ENCODE measurements at places on chromosomes 4 and X.

- H3K27me3 ChIP-seq, result no peaks in the 10 kb centered on the region
- H3K4me3 ChIP-seq, result no peak overlapping the region
- H3K27ac ChIP-seq, result no peak overlapping the region
Measured at GRCh38 chrX:105837232-105837631, 14.9 kb downstream of the NRK start.

- no peaks in the 10 kb centered on the region for H3K36me3 ChIP-seq
- no peak overlapping the region for H3K27ac ChIP-seq
- no peak for DNase-seq
- H3K4me1 ChIP-seq, result no peaks in the 10 kb centered on the region
Measured at GRCh38 chr4:81808011-81808672, 336.4 kb upstream of the RASGEF1B start.

GRCh38 chrX:26653050-26653449 is 437.1 kb downstream of the MAGEB5 start:
- H3K27ac ChIP-seq, result no peak overlapping the region
- no peaks in the 10 kb centered on the region for H3K27me3 ChIP-seq
- H3K4me3 ChIP-seq, result no peak overlapping the region
- no peaks in the 10 kb centered on the region for H3K36me3 ChIP-seq

DNA sequence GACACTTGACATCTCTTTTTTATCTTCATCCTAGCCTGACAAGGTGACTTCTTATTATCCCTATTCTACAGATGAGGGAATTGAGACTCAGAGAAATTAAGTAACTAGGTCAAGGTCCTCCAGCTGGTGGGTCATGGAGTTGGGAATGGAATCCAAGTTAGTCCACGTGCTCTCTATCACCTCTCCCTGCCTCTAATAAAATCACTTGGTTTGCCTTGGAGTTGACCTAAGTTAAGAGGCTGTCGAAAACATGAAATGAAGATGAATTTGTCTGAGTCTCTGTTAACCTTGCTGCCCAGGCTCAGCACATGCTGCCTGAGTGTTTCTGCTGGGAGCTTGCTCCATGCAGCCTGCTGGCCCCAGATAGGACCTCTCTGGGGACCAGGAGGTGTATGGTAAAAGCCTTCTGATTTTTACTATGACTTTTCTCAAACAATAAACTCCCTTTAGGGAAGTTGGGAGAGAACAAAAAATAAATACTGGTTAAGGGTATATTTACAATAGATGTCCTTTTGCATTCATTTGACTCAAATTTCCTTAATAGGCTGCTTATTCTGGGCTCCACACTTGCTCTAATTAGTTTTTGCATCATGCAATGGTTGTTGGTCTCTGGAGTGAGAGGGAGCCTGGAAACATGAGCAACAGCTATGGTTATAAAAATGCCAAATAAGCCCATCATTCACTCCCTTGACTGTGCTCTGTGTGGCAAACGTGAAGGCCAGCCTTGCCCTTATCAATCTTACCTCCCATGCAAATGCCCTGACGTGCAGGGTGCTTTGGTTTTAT is 61.6 kb upstream of the DHX15 start:
- H3K27me3 ChIP-seq, result no peaks in the 10 kb centered on the region
- H3K4me3 ChIP-seq, result no peak overlapping the region
- no peak for DNase-seq
- no peaks in the 10 kb centered on the region for H3K4me1 ChIP-seq

DNA sequence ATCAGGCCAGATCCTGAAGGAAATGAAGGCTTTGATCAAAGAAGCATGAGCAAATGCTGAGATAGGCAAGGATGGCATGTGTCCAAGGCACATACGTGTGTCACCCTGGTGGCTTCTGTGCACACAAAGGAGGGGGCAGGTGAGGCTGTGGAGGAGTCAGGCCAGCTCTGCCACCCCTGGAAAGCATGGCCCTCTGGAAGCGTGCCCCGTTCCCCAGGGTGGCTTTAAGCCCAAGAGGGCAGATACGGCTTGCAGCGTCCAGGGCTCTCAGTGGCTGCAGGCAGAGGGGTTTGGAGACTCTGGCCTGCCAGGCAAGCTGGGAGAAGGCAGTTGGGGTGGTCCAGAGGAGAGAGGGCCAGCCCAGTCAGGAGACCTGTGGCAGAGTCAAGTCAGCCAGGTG is 25.6 kb downstream of the PNMA6E start:
- no peaks in the 10 kb centered on the region for H3K36me3 ChIP-seq
- no peaks in the 10 kb centered on the region for H3K4me1 ChIP-seq
- no peak overlapping the region for H3K4me3 ChIP-seq

DNA sequence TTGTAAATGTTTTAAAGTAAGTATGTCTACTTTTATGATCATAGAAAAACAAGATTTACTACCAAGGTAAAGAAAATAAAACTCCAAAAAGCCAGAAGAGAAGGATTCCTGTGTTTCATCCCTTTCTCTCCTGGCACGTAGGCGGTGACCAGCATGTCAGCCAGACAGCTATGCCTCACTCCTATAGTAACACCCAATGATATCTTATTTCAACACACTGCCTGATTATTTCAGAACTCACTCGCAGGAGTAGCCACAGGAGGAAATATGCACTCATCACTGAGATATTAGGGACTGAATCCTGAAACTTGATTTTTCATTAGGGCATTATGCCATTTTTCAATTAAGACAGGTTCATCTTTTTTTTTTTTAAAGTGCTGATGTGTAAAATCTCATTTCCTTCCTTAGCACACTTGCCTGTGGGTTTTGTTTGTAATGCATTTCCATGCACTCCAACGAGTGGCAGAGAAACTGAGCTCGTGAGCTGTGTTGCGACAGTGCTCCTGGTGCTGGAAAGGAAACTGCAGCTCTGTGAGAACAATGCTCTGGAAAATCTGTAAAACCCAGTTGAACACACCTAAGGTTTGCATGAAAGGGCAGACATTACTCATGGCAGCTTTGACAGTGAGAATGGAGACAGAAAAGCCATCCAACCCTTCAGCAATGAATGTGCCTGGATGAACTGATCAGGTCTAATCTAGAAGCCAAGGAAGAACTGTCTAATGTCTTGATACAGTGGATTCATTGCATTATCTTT is 18.2 kb downstream of the RAI2 start:
- no peak overlapping the region for H3K4me3 ChIP-seq
- DNase-seq, result no peak

DNA sequence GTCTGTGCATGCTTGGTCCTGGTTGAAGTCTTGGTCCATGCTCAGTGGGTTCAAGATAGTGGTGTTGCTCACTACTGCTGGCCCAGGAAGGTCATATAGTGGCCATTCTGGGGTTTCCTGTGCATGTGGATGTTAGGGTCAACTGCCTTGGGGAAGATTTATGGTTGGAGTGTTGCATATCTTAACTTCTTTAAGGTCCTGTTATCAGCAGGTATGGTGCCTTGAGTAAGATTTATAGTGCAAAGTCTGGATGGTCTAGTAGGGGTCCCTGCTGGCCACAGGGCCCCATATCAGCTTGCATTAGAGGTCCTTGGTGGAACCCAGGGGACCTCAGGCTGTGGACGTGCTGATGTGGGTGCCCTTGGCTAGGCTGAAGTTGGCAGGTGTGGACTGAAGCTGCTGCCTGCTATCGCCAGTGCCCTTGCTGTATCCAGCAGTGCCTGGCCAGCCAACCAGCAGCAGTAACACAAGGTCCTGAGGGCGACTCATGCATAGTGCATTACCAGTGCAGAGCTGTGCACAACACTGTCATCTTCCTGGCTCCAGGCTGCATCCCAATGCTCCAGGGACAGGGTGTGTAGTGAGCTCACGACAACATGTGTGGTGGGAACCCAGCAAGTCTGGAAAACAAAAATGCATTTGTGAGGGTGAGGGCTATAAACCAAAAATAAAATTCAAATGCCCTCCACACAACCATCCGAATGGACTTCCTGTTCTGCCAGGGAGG is 61.0 kb downstream of the BEX3 start:
- DNase-seq, result no peak
- H3K4me1 ChIP-seq, result no peaks in the 10 kb centered on the region
- no peak overlapping the region for H3K4me3 ChIP-seq
- H3K27me3 ChIP-seq, result no peaks in the 10 kb centered on the region

GRCh38 chr4:164977243-164978164 is at the start of gene TRIM61:
Gene TRIM61, minus strand, starts transcription at chr4:164977657. Its CDS starts 7,655 bp downstream, at chr4:164970002.
- peak; percentile 66 for DNase-seq
- H3K36me3 ChIP-seq, result peaks cover 9% of the 10 kb centered on the region
- peak within 1 kb of the TSS; percentile 84 for H3K4me3 ChIP-seq
- no peaks in the 10 kb centered on the region for H3K27me3 ChIP-seq
- no peaks in the 10 kb centered on the region for H3K4me1 ChIP-seq

GRCh38 chr4:182748283-182748682 is 168.9 kb downstream of the DCTD start:
- no peak overlapping the region for H3K27ac ChIP-seq
- H3K27me3 ChIP-seq, result no peaks in the 10 kb centered on the region
- no peaks in the 10 kb centered on the region for H3K4me1 ChIP-seq
- DNase-seq, result no peak
- H3K4me3 ChIP-seq, result no peak overlapping the region

DNA sequence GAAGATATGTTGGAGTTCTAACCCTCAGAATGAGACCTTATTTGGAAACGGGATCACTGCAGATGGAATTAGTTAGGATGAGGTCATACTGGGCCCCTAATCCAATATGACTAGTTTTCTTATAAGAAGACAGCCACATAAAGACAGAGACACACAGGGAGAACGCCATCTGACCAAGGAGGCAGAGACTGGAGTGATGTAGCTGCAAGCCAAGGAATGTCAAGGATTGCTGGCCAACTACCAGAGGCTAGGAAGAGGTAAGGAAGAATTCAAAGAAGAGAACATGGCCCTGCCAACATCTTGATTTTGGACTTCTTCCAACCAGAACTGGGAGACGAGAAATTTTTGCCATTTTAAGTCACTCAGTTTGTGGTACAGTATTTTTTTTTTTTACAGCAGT is 152.8 kb upstream of the DIPK2B start:
- no peaks in the 10 kb centered on the region for H3K36me3 ChIP-seq
- no peak overlapping the region for H3K4me3 ChIP-seq
- no peak for DNase-seq
- no peaks in the 10 kb centered on the region for H3K27me3 ChIP-seq

DNA sequence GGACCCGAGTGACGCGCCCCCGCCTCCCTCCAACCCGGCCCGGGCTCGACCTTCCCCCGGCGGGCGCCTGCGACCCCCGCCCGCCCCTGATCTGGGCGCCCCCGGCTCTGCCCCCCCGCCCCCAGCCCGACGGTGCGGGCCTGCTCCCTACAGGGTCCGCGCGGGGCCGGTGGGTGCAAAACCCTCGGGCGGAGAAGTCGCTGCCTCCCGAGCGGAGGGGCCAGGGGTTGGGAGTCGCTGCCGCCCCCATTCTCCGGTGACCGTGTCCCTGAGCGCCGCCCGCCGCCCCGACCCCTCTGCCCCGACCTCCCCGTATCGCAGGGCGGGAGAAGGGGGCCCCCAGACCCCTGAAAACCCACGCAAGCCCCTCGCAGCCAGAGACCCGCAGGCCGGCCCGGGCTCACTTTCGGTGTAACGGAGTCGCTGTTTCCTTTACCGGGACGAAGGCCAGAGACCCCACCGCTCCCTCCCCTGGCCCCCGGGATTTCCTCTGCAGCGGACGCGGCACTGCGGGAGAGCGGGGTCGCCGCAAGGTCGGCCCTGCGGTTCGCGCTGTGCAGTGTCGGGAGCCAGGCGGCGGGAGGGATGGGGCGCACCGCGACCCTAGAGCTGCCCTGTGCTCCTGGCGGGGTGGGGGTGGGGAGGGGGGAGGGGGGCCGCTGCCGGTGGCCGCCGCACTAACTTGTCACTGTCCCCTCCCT is 729 bp upstream of the CPLX1 start:
- no peaks in the 10 kb centered on the region for H3K36me3 ChIP-seq
- H3K27ac ChIP-seq, result no peak overlapping the region
- H3K4me1 ChIP-seq, result peaks cover 12% of the 10 kb centered on the region
- peaks cover 91% of the 10 kb centered on the region for H3K27me3 ChIP-seq
- H3K4me3 ChIP-seq, result no peak overlapping the region

GRCh38 chrX:119421016-119421705 is 22.0 kb downstream of the SLC25A43 start:
- H3K4me1 ChIP-seq, result peaks cover 10% of the 10 kb centered on the region
- no peak for DNase-seq

DNA sequence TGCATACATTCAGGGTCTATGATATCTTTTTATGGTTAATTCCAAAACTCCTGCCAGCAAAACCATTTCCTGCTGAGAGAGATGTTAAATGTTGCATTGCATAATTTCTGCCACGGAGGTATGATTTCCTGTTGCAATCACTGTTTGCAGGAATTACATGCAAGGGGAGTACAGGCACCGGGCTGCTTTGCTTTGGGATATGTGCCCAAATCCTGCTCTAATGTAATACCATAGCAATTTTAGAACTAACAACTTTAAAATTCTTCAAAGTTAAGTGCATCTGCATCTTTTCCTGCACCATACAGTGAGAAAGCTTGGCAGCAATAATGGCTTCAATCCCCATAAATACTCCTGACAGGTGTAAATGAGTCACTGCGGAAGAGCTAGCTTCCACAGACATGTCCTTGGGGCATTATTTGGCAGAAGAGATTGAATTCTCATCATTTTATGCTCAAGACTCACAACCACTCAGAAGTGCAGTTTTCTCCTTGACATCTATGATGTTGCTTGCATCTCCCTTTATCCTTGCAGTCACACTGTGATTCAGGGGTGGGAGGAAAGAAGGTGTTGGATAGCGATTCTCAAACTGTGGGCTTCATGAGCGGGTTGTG is 29.6 kb downstream of the TRIM2 start:
- H3K27me3 ChIP-seq, result no peaks in the 10 kb centered on the region
- no peaks in the 10 kb centered on the region for H3K36me3 ChIP-seq
- H3K4me3 ChIP-seq, result no peak overlapping the region
- DNase-seq, result no peak
- H3K4me1 ChIP-seq, result no peaks in the 10 kb centered on the region
- H3K27ac ChIP-seq, result peak overlapping the region; percentile 30

- H3K27me3 ChIP-seq, result no peaks in the 10 kb centered on the region
- H3K36me3 ChIP-seq, result no peaks in the 10 kb centered on the region
- H3K4me1 ChIP-seq, result no peaks in the 10 kb centered on the region
- no peak overlapping the region for H3K27ac ChIP-seq
- no peak overlapping the region for H3K4me3 ChIP-seq
Measured at GRCh38 chr4:106264331-106264728, 51.7 kb downstream of the TBCK start.

GRCh38 chrX:9765072-9765736 is 443 bp downstream of the GPR143 start:
- peaks cover 12% of the 10 kb centered on the region for H3K27me3 ChIP-seq
- no peak for DNase-seq
- H3K27ac ChIP-seq, result no peak overlapping the region
- no peaks in the 10 kb centered on the region for H3K36me3 ChIP-seq
- H3K4me3 ChIP-seq, result no peak overlapping the region
- H3K4me1 ChIP-seq, result no peaks in the 10 kb centered on the region

DNA sequence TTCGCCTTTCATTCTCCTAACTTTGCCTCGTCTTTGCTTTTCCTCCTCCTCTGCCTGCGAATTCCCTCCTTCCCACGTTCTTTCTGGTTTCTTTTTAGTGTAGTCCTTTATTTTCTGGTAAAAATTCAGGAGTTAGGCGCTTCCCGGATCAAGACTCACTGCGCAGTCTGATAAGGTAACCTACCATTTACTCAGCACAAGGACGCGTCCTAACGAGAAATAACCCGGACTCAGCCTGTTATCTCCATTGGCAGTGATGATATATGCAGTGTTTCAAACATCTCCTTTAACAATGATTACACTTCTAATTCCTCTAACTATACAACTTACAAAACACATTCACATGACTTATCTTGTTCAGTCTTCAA is 357 bp upstream of the ETNPPL start:
- H3K4me3 ChIP-seq, result peak overlapping the region; percentile 58
- no peaks in the 10 kb centered on the region for H3K36me3 ChIP-seq
- no peak for DNase-seq
- H3K4me1 ChIP-seq, result peaks cover 13% of the 10 kb centered on the region

Measured in thymus (tissue), 14 donors.